ENCODE measurements at places on chromosomes 2 and 18.

GRCh38 chr2:76197842-76198448 lies 487.2 kb upstream of the GCFC2 start:
- peak; percentile 72 for DNase-seq

- DNase-seq: no peak
Measured at GRCh38 chr2:140643761-140644187, 1487.0 kb downstream of the LRP1B start.

- DNase-seq: peak; percentile 58
Measured at GRCh38 chr2:164745012-164745797, 96.4 kb downstream of the COBLL1 start.

DNA sequence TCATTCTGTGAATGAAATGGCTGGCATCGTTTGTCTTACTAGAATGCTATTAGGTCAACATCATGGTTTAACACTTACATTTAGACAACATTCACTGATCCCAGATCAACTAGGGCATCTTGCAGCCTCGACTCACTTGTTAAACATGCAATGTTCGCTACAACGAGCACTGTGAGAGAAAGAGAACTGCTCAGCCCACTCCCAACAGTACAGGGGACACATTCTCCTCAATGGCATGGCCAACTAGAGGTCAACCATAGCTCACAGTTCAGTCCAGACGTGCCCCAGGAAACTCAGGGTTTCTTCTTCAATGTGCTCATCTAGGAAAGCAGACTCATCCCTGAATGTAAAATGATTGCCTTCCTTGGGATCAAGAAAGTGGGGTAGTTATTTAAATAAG lies 5.9 kb downstream of the WIPF1 start:
- no peak for DNase-seq

- no peak for DNase-seq
Measured at GRCh38 chr2:69776886-69777785, 35.2 kb downstream of the ANXA4 start.

- DNase-seq: no peak
Measured at GRCh38 chr2:114700440-114700839, 258.0 kb downstream of the DPP10 start.

GRCh38 chr2:85854166-85854509 lies 34.7 kb downstream of the ST3GAL5 start:
- no peak for DNase-seq

- no peak for DNase-seq
Measured at GRCh38 chr2:206225435-206226232, 48.8 kb upstream of the ZDBF2 start.

DNA sequence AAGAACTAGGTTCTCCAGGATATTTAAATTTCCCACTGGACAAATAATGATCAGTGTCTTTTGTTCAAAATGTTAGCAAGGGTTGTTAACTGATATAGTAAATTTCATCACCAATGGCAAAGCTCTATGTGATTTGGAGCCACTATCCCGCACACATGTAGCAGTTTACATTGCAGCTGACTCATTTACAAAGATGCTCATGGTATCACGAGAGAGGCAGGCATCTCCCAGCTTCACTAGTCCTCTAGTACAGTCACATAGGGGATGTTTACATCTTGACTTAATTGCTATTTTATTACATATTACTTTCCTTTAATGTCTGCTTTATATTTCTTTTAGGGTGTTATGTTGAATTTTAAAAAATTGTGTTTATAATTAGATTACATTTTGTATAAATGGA lies 30.7 kb downstream of the KCNE4 start:
- DNase-seq: no peak

- no peak for DNase-seq
Measured at GRCh38 chr2:160940699-160941098, 219.5 kb upstream of the TANK start.

DNA sequence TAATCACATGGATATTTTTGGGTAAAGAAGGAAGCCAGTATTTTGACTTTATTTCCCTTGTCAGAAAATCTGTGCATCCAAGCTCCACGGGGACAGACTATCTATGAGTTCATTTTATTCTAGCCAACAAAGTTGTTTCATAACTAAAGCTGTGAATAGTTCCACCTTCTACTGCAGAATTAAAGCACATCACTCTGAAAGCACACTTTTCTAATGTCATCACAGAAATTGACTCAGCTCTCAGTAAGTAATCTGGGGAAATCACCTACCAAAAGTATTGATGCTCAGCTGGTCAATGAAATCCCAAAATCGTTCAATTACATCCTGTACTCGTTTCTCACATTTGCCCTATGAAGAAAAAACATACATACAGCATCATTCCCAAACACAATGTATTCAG lies 19.1 kb downstream of the IAH1 start:
- no peak for DNase-seq

DNA sequence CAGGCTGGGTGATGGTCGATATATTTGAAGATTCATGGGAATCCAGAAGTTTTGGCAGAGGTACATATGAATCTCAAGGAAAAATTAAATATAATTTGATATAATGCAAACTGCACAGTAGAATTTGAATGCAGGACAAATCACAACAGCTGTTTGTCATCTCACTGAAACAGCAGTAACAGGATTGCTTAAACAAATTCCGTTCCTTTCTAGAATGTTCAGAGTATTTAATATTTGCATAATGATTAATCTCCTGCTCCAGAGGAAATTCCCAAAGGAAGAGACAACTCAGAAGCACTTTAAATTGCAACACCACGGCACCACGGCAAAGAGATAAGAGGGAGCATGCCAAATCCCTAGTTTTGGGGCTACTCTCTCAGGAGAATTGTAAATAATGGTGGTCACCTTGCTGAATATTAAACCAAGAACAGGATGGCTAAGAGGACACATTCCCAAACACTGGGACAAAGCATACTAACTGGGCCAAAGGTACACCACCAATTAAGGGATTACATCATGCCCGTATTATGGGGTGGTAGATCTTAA lies 67.8 kb upstream of the MAP4K3 start:
- peak; percentile 92 for DNase-seq

- DNase-seq: no peak
Measured at GRCh38 chr18:66727991-66728390, 124.1 kb upstream of the CDH19 start.

- DNase-seq: no peak
Measured at GRCh38 chr2:135676031-135676430, 65.6 kb upstream of the UBXN4 start.

DNA sequence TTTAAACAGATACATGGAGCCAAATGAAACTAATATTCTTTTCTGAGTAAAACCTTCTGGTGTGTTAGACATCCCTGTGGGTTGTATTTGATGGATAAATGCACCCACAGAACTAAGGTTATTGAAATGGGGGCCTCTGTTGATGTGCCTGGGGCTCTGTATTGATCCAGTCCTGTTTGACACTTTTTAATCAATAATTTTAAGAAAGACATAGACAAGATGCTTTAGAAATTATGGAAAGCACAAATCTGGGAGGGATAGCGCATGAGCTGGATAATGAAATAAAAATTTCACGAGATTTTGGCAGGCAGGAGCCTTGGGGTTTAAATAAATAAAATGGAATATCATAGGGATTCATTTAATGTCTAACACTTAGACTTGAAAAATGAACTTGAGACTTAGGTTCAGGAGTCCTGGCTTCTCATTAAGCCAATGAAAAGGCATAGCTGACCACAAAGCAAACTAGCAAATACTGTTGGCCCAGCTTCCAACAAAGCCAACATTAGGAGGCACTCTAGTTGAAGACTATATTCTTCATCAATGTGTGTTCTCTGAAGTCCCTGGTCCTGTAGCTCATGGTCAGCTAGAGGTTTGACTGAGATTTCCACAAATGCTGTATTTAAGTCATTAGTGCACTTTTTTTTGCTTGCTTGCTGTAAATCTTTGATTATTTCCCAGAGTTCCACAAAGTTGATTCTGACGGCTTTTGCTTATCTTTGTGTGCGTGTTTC lies 64.2 kb upstream of the SH3RF3 start:
- peak; percentile 32 for DNase-seq

- DNase-seq: no peak
Measured at GRCh38 chr2:63092401-63092800, 41.8 kb downstream of the OTX1 start.

DNA sequence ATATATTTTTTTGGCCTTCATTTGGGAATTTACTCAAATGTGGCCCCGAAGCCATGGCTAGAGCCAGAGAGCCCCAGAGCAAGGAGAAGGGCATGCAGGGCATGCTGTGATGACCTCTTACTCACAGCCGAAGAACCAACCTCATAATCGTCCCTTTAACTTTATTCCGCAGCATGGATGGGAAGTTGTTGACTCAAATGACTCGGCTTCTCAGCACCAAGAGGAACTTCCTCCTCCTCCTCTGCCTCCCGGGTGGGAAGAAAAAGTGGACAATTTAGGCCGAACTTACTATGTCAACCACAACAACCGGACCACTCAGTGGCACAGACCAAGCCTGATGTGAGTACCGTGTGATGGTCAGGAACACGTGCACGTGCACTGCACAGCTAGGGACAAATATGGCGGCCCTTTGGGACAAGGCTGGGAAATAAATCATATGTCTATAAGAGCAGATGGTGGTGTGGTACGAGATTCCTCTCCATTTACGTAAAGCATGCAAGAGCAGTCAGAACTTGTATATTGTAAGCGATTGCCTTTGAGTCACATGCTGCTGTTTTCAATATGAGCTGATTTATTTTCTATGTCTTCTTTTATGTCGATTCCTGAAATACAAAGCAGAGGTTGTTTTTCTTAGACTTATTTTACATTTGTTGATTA lies 280.9 kb downstream of the NEDD4L start:
- no peak for DNase-seq

DNA sequence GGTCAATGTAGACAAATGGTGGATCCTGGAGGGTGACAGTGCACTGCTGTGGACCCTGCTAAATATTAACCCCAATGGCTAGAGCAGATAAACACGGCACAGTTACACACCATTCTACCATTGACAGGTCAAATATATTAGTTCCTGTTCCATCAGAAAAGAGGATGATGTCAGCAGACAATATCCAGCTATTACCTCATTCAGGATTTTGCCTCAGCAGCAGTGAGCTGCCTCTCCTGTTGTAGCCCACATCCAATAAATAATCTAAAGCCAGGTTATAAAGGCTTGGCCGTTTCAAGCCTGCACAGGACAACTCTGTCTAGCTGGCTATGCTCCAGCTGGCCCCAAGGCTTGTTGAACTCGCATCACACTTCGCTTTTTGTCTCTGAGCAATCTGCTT lies 31.6 kb upstream of the NETO1 start:
- DNase-seq: peak; percentile 2

DNA sequence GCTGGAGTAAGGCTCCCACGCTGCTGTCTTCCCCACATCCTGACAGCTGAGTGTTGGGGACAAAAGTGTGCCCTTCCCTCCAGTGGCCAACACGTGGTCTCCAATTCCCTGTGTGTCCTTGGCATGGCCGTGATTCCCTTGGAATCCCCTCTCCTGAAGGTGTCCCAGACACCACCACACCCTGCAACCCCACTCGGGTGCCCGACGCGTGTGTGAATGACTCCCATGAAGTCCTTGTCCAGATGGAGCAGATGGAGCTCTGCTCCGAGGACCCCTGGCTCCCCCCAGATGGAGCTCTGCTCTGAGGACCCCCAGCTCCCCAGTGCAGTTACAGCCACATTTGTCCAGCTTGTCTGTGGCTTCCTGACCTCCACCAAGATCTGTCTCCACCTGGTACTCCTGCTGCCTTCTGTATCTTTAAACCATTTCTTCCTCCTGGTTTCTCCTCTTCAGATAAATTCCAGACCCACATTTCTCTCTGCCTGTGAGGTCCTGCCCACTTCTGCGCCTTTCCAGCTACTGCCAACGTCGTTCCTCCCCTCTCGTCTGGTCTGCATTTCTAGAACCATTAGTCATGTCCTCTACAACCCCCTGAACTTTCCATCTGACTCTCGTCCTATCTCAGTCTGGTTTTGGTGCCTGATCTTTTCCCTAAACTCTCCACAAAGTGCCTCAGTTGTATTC lies 86.8 kb upstream of the PXDN start:
- DNase-seq: no peak

- no peak for DNase-seq
Measured at GRCh38 chr2:224908818-224909217, 133.4 kb downstream of the DOCK10 start.

DNA sequence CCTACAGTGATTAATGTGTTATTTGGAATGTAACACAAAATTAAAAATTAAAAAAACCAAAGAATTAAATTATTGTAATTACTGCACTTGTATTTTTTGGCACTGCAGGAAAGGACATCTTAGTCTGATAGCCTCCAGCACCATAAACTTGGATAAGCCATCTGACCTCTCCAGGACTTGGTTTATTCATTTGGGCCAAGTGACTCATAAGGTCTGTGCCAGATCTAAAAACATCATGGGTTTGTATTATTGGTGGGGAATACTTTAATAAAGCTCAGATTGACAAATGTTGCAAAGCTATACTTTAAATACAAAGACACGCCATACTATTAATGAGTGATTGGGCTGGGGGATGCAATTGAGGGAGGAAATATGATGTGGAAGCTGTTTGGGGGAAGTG lies 225.2 kb downstream of the ZNF521 start:
- no peak for DNase-seq

DNA sequence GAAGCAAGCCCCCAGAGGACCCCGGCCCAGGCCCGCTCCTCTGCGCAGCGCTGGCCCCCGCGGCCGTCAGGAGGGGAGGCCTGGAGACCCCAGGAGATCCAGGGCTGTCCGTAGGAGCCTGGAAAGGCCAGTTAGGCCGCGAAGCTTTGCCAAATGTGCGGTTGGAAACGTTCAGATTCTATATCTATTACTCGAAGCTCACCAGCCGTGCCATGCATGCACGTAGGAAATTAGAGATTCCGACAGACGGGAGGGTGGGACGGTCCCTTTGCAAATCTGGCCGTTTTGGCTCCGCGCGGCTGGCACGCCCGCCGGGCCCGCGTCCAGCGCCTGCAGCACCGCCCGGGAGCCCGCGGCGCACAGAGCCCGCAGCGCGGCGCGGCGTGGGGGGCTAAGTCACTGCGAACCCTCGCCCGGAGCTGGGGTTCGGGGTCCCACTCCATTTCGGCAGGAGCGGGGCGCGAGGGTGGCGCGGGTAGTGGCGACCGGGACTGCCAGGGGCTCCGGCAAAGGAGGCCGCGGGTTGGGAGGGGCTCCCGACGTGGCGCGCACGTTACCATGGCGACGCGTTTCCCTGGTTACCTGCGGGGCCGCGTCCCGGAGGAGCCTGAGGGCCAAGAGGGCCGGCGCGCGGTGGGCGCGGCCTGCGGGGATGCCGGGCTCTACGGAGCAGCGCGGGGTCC lies 488.6 kb upstream of the SMIM21 start:
- DNase-seq: no peak

DNA sequence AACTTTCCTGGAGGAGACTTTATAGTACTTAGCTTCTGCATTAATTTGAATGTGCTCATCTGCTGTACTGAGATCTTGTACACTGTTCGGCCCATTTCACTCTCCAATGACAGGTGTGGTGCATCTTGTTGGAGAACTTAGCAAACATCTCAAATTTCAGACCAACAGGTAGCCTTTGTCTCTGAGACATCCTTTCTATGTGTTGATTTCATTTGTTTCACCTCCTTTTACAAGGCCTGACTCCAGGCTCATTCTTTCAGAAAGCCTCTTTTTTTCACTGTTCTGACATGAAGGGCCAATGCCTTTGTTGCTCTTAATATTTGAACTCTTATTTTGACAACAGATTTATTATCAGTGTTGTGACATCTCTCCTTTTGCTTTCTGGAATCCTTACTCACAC lies 271.8 kb upstream of the FANCL start:
- DNase-seq: no peak

All from HepG2 (cell line).